ENCODE measurements at places on chromosomes 7 and 10.

- no peak for DNase-seq
These were observed 252.7 kb upstream of the MBL2 start for GRCh38 chr10:53025172-53025711.

DNA sequence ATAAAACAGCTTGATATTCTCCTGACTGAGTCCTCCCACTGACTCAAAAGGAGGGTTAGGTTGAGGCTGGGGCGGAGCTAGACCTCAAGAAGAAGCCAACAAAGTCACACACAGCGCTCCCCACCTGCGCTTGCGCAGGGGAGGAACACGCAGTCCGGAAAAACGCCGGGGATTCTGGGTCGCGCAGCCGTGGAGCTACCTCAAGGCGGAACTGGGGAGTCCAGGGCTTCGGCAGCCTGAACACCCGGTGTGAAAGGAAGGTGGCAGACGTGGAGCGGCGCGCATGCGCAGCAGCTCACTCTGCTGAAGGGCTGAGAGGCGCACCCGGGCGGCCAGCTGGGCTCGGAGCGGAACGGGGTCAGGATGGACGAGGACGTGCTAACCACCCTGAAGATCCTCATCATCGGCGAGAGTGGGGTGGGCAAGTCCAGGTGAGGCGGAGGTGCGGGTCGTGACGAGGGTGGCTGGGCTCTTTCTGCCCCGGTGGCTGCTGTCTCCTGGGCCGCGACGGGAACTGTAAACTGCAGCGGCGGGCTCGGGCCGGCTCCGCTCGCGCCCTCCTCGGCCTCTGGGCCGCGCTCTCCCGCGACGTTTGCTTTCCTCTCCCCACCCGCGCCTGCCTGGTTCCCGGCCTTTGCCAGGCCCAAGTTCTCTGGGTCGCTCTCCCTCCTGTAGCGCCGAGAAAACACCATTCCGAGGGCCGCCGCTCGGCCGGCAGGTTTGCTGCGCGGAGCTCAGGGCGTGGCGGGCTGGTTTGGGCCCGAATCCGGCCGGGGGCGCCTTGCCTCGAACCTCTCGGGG, at the start of gene RAB18:
Gene RAB18 (plus strand): TSS at position 298 of the 801 bp plus-strand sequence. CDS start 66 bp downstream, at position 364.
- peak; percentile 63 for DNase-seq

GRCh38 chr7:9149499-9150082, 716.2 kb downstream of the NXPH1 start:
- no peak for DNase-seq

GRCh38 chr10:33869481-33869880, 535.0 kb upstream of the NRP1 start:
- DNase-seq, result no peak

DNA sequence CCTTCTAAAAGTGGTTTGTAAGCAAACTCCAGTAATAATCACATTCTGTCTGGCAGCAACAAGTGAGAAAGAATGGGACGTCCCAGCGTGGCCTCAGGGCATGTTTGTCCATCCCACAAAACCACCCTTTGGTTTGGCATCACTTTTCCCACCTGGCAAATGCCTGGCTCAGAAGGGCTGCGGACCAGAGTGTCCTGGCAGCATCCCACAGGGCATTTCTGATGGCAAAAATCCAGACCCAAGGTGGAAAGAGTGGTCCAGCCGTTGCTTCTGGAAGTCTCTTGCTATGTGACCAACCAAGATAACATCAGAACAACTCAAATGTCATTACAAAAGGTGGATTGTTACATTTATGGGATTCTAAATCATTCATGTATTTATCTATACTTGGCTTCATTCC, 174.4 kb downstream of the CREB5 start:
- DNase-seq, result no peak

DNA sequence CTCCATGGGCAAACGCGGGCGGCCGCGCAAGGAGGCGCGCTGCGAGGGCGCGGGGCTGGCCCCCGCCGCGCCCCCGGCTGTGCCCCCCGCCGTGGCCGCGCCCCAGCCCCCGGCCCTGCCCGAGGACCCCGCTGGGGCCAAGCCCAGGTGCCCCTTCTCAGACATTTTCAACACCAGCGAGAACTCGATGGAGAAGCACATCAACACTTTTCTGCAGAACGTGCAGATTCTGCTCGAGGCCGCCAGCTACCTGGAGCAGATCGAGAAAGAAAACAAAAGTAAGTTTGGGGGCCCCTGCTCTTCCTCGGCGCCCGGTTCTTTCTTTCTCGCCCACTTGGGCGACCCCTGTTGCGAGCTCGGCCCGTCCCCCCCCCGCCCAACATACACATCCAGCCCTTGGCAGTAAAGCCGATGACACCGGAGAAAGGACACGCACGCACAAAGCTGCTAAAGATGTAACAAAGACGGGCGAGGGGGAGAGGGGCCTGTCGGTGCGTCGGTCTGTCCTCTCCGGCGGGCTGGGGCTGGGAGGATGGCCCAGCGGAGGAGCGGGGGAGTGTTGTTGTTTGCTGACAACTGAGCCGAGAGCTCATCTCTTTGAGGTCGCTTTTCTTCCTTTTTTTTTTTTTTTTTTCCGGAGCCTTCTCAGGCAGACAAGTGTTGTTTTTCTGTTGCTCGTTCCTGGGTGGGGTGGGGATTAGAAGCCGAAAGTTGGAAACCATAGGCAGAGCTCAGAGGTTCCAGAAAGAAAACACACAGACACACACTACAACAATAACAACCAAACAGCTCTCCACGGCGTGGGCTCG, 604 bp downstream of the MXI1 start:
- no peak for DNase-seq

DNA sequence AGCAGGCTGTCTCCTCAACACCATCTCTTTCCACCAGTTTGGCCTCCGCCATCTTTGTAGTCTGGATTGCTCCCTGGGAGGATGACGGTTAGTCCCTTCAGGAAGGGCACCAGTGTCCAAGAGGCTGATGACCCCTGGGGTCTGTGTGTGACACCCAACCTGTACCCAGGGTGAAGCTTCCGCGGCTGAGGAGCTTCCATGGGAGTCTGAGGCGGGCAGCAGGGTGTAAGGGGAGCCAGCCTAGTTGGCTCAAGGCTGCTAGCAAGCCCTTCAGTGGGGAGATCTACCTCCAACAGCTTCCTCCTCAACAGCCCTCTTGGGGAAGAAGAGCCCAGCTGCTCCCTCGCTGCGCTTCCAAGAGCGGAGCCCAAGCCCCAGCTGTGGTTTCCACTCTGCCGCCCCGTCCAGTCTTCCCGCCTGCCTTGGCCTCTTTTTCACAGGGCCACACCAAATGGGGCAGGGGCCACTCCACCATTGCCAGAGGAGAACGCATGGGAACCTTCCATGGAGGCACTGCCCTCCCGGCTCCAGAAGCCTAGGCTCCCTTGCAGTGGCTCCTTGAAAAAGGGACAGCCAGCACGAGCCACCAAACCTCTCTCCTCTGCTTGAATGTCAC, 57.4 kb downstream of the TMEM209 start:
- DNase-seq, result peak; percentile 58

- DNase-seq, result no peak
These were observed 99.0 kb downstream of the ADRA2A start for GRCh38 chr10:111175787-111176186.

GRCh38 chr10:100485801-100486495, 23.1 kb downstream of the WNT8B start:
- DNase-seq, result no peak

GRCh38 chr10:96858038-96858705, 26.1 kb downstream of the LCOR start:
- no peak for DNase-seq

DNA sequence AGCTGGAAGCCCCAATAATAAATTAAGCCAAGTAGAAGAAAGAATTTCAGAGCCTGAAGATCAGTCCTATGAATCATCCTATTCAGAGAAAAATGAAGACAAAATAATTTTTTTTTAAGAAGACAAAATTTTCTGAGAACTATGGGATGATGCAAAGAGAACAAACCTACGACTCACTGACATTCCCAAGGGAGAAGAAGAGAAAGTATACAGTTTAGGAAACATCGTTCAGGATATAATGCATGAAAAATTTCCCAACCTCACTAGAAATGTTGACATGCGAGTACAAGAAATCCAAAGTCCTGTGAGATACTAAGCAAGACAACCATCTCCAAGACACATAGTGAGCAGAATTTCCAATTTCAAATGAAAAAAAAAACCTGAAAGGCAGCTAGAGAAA, 150.5 kb downstream of the THSD7A start:
- DNase-seq, result no peak

DNA sequence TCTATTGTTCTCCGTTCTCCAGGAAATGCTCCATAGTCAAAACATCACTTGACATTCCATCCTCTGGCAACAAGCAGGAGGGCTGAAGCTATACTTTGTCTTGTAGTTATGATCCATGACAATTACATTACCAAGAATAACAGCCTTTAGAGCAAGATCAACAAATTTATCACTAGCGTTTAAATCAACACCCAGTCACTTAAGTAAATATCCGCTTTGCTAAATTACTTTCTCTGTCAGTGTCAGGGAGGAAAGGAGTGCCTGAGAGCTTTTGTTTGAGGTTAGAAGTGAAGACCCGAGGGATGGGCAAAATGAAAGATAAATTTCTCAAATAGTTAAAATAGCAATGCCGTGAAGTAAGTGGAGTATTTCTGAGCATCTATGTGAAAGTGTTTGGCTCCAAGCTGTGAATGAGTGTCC, 236.1 kb upstream of the BMPER start:
- no peak for DNase-seq

DNA sequence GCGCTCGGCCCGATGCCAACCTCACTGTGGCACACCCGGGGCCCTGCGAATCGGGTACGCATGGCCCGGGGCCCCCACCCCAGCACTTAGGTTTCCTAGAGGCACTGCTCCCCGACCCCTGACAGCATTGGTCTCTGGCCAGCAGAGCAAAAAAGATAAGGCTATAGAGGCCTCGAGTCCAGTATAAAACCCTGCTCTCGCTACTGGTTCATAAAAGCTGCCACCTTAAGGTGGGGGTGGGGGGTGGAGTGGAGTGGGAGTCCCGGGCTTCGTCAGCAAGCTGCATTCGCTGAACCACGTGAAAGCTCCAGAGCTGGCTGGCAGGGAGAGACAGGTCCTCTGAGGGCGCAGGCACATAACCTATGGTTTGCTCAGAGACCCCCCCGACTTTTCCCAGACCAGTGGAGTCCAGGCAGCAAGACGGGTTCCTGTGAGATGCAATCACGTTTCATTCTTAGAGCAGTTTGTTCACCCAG, 1.3 kb downstream of the KAZALD1 start:
- no peak for DNase-seq

Measured in NCI-H524 treated with DMSO at 0.1 percent for 48 hours (cell line).